GM23338 (cell line): ENCODE measurements at places on chromosomes 5 and 9. TPM values are rescaled to one million over a fixed set of nuclear protein-coding genes. Genes with fewer than 3 reads are reported as not detected.

DNA sequence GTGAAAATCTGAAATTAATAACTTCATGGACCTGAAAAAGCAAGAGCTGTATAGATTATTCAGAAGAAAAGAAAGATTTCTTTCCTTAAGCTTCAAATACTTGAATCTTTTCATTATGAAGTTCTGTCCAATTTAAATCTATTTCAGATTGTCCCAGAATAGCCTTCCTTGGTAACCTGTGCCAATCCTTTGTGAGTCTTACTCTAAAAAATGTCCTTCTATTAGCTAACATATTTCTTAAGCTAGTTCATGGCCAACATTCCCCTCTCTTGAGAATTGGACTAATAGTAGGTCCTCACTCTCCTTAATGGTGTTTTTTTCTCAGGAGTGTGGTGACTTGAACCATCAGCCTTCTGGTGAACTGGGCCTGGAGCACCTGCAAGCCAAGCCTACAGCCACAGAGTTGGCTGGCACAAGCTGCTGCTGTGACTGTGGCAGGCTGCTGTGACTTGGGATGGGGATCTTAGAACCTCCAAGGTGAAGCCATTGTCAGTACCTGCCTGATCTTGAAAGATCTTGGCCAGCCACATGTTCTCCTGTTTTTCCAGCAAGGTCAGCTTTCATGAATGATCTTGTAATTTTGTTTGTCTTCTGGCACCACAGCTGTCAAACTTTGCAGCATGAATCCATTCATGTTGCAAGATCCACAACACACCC, 262.6 kb upstream of the MAP3K1 start:
- no peak for DNase-seq
- H3K27ac ChIP-seq = no peak overlapping the region
- H3K36me3 ChIP-seq = no peaks in the 10 kb centered on the region
- no peaks in the 10 kb centered on the region for H3K27me3 ChIP-seq
- H3K4me3 ChIP-seq = no peak overlapping the region
- no peaks in the 10 kb centered on the region for H3K4me1 ChIP-seq

GRCh38 chr5:54602475-54602874, 84.9 kb downstream of the SNX18 start:
- no peak for DNase-seq
- H3K27me3 ChIP-seq = no peaks in the 10 kb centered on the region
- H3K27ac ChIP-seq = no peak overlapping the region
- no peak overlapping the region for H3K4me3 ChIP-seq
- no peaks in the 10 kb centered on the region for H3K36me3 ChIP-seq

GRCh38 chr5:32831624-32832023, 120.5 kb downstream of the NPR3 start:
- H3K4me1 ChIP-seq = no peaks in the 10 kb centered on the region
- no peaks in the 10 kb centered on the region for H3K36me3 ChIP-seq
- no peak overlapping the region for H3K4me3 ChIP-seq
- no peak overlapping the region for H3K27ac ChIP-seq
- H3K27me3 ChIP-seq = no peaks in the 10 kb centered on the region

- H3K4me3 ChIP-seq = no peak overlapping the region
- peaks cover 15% of the 10 kb centered on the region for H3K4me1 ChIP-seq
- H3K27me3 ChIP-seq = no peaks in the 10 kb centered on the region
These were observed 131.0 kb upstream of the VCAN start for GRCh38 chr5:83340511-83340918.

DNA sequence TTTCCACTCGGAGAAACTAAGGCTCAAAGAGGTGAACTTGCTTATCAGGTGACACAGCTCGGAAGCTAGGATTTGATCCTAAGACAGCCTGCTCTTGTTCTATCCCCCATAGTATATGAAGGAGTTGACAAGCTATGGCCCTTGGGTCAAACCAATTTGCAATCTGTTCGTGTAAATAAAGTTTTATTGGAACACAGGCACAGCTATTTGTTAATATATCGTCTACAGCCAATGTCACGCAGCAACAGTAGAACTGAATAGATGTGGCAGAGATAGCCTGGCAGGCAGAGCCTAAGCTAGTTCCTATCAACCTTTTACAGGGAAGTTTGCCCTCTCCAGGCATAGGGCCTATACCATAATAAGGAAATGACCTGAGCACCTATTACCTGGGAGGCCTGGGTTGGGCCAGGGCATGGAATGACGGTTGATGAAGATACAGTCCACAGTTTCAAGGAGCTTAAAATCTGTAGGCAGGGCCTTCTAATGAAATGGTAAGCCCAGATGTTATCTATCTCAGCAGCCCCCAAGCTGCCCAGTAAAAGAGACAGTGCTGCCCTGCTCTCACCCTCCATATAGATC, 179.0 kb downstream of the TTLL11 start:
- no peaks in the 10 kb centered on the region for H3K4me1 ChIP-seq
- H3K27me3 ChIP-seq = no peaks in the 10 kb centered on the region
- no peak for DNase-seq
- H3K4me3 ChIP-seq = no peak overlapping the region
- no peaks in the 10 kb centered on the region for H3K36me3 ChIP-seq

GRCh38 chr9:87270221-87270847, 227.3 kb upstream of the DAPK1 start:
- H3K36me3 ChIP-seq = no peaks in the 10 kb centered on the region
- no peak overlapping the region for H3K4me3 ChIP-seq
- no peaks in the 10 kb centered on the region for H3K27me3 ChIP-seq
- no peaks in the 10 kb centered on the region for H3K4me1 ChIP-seq
- peak; percentile 18 for DNase-seq

- peaks cover 29% of the 10 kb centered on the region; the same call in 1 of the 2 replicates for H3K4me1 ChIP-seq
- DNase-seq = no peak
- H3K36me3 ChIP-seq = no peaks in the 10 kb centered on the region
- H3K27ac ChIP-seq = no peak overlapping the region
- no peaks in the 10 kb centered on the region for H3K27me3 ChIP-seq
These were observed 99.4 kb upstream of the C9orf72 start for GRCh38 chr9:27672718-27673117.

DNA sequence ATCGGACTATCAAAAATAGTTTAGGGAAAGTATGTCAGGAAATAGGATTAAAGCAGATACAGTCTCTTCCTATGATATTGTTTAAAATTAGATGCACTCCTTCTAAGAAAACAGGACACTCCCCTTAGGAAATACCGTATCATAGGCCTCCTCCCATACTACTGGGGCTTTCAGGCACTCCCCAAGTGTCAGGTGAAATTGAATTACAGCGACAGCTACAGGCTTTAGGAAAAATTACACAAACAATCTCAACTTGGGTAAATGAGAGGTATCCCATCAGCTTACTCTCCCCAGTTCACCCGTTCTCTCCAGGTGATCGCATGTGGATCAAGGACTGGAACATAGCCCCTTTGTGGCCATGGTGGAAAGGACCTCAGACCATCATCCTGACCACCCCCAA, 110.4 kb upstream of the EPB41L4A start:
- H3K4me1 ChIP-seq = peaks cover 21% of the 10 kb centered on the region
- H3K27me3 ChIP-seq = no peaks in the 10 kb centered on the region

GRCh38 chr5:178069909-178070308, 43.4 kb upstream of the N4BP3 start:
- H3K36me3 ChIP-seq = no peaks in the 10 kb centered on the region
- H3K4me1 ChIP-seq = no peaks in the 10 kb centered on the region
- no peaks in the 10 kb centered on the region for H3K27me3 ChIP-seq
- peak; percentile 90 for DNase-seq
- H3K4me3 ChIP-seq = no peak overlapping the region
- no peak overlapping the region for H3K27ac ChIP-seq

- H3K27me3 ChIP-seq = no peaks in the 10 kb centered on the region
- H3K4me1 ChIP-seq = peaks cover 46% of the 10 kb centered on the region
- H3K4me3 ChIP-seq = no peak overlapping the region
- no peak overlapping the region for H3K27ac ChIP-seq
- peak; percentile 33 for DNase-seq
These were observed 317.0 kb downstream of the TMEM161B start for GRCh38 chr5:87951661-87952060.

- no peak overlapping the region for H3K27ac ChIP-seq
- no peaks in the 10 kb centered on the region; the same call in 1 of the 2 replicates for H3K36me3 ChIP-seq
These were observed 360.6 kb upstream of the PRR16 start for GRCh38 chr5:120103495-120103894.

DNA sequence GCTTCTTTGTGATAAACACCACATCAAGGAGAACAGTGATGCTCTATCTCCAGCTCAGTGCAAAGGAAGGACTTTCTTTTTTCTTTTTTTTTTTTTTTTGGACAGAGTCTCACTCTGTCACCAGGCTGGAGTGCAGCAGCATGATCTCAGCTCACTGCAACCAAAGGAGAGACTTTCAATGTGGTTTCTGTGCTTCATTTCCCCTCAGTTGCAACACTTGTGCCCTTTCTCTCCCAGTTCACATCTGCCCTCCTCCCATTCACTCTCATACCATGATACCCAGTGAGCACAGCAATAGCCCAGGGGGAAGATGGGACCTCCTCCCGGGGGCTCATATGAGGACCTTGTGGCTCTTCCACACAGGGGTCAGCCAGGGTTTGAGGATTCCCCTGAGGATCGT, 110.0 kb downstream of the MTRR start:
- no peak overlapping the region for H3K4me3 ChIP-seq
- no peaks in the 10 kb centered on the region for H3K36me3 ChIP-seq
- H3K27me3 ChIP-seq = no peaks in the 10 kb centered on the region
- DNase-seq = no peak

GRCh38 chr5:50623666-50624065, 42.8 kb upstream of the PARP8 start:
- no peaks in the 10 kb centered on the region for H3K36me3 ChIP-seq
- peak; percentile 32 for DNase-seq
- no peaks in the 10 kb centered on the region for H3K27me3 ChIP-seq
- H3K27ac ChIP-seq = no peak overlapping the region
- no peaks in the 10 kb centered on the region for H3K4me1 ChIP-seq

DNA sequence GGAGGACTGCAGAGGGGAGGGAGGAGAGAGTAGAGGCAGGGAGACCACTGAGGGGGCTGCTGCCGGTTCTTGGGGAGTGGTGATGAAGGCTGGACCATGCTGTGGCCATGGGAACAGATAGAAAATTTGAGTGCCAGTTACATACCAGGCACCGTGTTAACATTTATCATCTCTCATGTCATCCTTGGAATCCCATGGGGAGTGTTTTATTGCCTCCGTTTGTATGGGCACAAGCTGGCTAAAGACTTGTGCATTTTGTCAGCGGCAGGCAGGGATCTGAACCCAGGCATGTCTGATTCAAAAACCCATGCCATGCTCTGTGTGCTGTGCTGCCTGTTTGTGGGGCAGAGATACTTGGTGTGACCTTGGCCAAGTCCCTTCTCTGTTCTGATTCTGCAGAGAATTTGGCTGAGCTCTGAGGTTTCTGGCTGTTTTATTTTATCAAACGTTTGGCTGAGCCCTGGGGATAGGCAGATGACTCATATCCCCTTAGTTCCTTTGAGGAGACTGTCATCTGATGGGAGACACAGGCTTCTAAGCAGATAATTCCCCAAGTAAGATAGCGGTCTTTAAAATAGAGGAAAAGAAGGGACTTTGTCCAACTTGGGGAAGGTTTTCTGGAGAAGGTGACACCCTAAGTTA, 22.2 kb downstream of the COL27A1 start:
- no peaks in the 10 kb centered on the region for H3K4me1 ChIP-seq
- no peaks in the 10 kb centered on the region; the same call in 1 of the 2 replicates for H3K36me3 ChIP-seq
- H3K4me3 ChIP-seq = no peak overlapping the region
- H3K27me3 ChIP-seq = no peaks in the 10 kb centered on the region
- H3K27ac ChIP-seq = no peak overlapping the region

LHX2 gene
- 0.45 TPM in 1 of 2 replicates, not detected in the other for polyA plus RNA-seq

CDH9 gene
- 0.26 and 0.33 TPM in 2 replicates for polyA plus RNA-seq

INIP gene
- 24.7 and 30.4 TPM in 2 replicates for polyA plus RNA-seq

MEIKIN gene
- not detected in 2 replicates for polyA plus RNA-seq

CYLC2 gene
- not detected in 2 replicates for polyA plus RNA-seq

SLC36A1 gene
- 3.6 and 5.2 TPM in 2 replicates for polyA plus RNA-seq
